ENCODE measurements at places on chromosomes 4 and X.

DNA sequence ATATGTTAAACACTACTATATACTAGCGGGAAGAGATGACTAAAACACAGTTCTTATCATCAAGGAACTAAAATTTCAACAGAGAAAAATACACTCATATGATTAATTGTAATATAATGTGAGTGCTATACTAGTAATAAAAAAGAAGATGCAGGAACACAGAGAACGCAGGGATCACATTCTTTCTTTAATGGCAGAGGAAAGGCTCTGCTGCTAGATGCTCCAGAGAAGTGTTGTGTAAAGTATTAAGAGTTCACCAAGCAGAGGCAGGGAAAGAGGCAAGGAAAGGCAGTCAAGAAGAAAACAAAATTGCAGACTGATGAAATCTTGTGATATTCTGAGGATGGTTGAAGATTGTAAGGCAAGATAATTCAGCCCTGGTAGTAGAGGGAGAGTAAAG lies 394.7 kb downstream of the PDGFC start:
- DNase-seq: no peak

- no peak for DNase-seq
Measured at GRCh38 chr4:19693936-19694570, 557.7 kb upstream of the SLIT2 start.

DNA sequence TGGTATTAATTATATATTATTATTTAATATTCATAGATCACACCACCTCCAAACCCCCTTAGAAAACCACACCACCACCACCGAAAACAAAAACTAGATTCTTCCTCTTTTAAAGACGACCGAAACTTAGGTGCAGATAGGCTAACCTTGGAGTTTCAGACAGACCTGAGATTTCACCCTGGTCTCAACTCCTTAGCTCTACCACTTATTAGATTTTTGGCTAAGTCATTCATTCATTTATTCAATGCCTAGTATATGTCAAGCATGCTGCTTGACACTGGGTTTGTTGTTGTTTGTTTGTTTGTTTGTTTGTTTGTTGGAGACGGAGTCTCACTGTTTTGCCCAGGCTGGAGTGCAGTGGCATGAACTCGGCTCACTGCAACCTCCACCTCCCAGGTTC lies 9.5 kb upstream of the BMP2K start:
- no peak for DNase-seq

DNA sequence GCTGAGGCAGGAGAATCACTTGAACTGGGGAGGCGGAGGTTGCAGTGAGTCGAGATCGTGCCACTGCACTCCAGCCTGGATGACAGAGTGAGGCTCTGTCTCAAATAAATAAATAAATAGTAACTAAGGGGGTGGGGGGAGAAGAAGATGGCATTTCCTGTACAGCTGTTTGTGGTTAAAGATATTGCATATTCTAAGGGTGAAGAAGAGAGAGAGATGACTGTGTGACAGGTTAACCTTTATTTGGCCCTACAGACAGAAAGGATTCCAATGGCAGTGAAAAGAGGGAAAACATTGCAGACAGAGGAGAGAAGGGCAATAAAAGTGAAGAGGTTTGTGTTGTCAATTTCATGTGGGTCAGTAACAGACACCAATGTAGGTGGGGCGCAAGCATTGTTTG lies 9.4 kb downstream of the TASL start:
- no peak for DNase-seq

DNA sequence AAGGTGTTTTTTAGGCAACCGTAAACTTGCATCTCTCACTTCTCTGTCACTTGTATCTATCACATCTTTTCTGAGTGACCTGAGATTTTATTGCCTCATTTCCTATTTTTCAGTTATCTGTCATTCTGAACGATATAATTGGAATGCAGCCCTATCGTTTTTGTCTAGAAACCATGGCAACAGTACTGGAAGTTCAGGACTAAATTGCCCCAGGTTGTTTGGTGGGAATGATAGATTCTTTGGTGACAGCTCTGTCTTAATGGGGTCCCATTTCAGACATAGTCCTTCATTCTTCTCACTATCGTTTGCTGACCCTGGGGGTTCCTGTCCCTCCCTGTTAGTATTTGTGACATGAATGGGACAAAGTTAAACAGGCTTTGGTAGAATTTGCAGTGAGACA lies 267.7 kb upstream of the GALNT7 start:
- no peak for DNase-seq

- no peak for DNase-seq
Measured at GRCh38 chrX:113919387-113919786, 664.5 kb upstream of the HTR2C start.

DNA sequence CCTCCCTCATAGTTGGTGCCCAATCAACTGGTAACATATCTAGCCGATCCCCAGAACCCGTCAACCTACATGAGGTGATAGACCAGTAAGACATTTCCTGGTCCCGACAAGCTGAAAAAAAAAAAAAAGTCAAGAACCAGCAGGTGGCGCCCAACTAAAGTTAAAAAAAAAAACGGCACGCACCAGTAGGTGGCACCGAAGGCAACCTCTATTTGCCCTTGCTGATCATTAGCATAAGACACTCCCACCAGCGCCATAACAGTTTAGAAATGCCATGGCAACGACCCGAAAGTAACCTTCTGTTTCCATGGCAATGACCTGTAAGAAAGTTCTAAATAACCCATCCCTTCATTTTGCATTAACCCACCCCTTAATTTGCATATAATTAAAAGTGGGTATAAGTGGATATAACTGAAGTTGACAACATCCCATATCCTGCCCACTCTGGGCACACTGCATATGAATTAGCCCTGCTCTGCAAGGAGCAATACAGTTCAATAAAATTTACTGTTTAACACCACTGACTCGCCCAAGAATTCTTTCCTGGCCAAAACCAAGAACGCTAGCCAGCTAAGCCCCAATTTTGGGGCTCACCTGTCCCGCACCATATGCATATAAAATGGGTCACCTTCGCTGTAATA lies 83.9 kb upstream of the SPANXB1 start:
- no peak for DNase-seq

GRCh38 chr4:65018313-65018712 lies 609.1 kb upstream of the TECRL start:
- no peak for DNase-seq

GRCh38 chrX:111041018-111041462 lies 55.0 kb upstream of the PAK3 start:
- DNase-seq: no peak

- no peak for DNase-seq
Measured at GRCh38 chrX:1487401-1487800, 34.7 kb upstream of the ASMTL start.

DNA sequence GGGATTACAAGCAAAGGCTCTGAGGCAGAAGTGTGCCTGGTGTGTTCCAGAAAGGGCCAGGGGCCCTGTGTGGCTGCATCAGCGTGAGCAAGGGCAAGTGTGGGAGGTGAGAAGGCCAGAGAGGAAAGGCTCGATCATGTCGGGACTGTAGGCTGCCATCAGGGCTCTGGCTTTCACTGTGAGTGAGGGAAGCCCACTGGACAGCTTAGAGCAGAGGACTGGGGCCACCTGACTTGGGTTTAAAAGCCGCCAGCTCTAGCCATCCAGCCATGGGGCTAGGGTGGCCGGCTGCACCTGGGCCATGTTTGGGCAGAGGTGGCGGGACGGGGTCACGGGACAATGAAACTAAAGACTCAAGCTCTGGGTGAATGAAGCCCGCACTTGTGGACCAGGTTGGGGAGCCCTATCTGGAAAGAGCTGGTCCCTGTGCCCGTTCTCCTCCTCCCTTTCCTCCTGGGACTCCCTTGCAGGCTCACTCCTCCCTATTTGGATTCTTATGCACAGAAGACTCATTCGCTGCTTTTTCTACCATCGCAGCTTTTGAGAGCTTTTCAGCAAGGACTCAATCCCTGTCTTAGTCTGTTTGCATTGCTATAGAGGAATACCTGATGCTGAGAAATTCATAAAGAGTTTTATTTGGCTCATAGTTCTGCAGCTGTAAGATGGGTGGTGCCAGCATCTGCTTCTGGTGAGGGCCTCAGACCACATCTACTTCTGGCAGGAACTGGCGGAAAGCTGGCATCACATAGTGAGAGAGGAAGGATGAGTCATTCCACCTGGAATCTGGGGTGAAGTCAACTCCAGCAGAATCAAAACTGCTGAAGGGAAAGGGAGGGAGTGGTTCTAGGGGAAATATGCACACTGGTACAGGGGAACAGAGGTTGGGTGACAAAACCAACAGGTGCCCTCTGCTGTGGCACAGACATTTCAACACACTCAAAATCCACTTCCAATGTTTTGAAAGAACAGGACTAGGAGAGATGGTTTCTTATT lies 15.3 kb downstream of the CTAG1B start:
- no peak for DNase-seq

- no peak for DNase-seq
Measured at GRCh38 chr4:176498617-176499256, 179.0 kb downstream of the SPCS3 start.

- no peak for DNase-seq
Measured at GRCh38 chr4:9594948-9595347, 150.7 kb downstream of the DEFB131A start.

- DNase-seq: no peak
Measured at GRCh38 chr4:105784761-105785160, 76.2 kb downstream of the GSTCD start.

DNA sequence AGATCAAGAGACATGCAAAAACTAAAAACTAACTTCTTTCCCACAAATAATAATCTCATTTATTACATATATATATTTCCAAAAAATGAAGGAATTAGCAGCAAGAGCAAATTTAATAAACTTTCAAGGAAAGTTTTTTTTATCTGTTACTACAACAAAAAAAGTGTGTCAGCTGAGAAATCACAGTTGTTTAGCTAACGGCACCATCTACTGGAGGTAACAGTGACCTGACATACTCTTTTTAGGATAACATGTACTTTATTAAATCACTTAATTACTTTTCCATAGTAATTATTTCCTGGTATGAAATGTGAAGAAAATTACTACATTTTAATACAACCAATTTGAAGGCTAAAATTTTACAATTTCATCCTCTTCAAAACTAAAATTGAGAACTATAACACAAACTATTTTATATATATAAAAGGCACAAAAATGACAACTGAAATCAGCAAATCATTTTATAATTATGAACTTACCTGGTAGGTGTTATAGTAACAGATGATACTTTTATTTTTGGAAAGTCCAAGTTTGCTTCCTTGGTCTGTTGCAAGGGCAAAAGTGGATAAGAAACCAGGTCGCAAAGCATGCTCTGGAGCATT lies 9.1 kb downstream of the LAMTOR3 start:
- DNase-seq: peak; percentile 36

GRCh38 chrX:9884031-9884779 lies 83.0 kb upstream of the CLDN34 start:
- DNase-seq: no peak

Data from GM06990 (cell line).